ENCODE measurements at places on chromosomes 4 and X. TPM values are rescaled to one million over a fixed set of nuclear protein-coding genes. Genes with fewer than 3 reads are reported as not detected.

GRCh38 chr4:66777097-66777496 lies 768.2 kb downstream of the CENPC start:
- no peak for DNase-seq

The UNC5C gene
- total RNA-seq, result 2.2 TPM

GRCh38 chr4:53587135-53587534 lies 4.2 kb downstream of the LNX1 start:
- DNase-seq, result no peak

DNA sequence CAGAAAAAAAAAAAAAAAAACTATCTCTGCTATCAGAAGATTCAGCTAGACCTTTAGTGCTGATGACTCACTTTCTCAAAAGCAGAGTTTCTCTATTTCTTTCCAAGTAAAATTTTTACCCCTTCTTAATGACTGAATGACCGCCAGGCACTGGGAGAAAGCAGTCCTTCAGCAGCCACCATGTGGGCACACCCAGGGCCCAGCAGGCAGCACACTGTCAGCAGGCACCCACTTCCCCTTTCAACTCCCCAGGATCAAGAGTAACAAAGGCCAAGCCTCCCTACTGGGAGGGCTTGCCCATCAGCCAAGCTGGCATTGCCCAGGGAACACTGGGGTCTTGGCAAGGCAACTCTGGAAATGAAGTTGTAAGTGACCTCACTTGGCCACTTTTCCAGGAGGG lies 201.9 kb upstream of the MAMLD1 start:
- no peak for DNase-seq

DNA sequence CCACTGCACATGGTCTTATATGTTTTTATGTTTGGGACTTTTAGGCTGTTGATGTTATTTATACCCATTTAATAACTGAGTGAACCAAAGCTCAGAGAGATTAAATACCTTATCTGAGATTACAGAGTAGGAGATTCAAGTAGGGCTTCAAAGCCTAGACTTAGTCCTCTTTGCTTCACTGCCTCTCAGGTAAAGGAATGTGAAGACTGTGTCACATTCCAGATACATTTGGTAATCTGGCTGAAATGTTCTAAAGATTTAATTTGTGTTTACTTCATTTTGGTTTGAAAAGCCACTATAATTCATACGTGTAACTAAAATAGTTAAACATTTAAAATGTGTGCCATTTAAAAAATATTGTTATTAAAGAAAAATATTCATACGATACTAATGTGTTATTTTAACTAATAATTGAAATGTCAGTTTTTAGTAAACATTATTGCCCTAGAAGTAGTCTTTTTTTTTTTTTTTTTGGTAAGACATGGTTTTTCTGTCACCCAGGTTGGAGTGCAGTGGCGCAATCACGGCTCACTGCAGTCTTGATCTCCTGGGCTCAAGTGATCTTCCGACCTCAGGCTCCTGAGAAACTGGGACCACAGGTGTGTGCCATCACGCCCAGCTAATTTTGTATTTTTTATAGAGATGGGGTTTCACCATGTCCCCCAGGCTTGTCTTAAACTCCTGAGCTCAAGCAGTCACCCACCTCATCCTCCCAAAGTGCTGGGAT lies 54.3 kb downstream of the WWC2 start:
- DNase-seq, result no peak

The STOX2 gene
- total RNA-seq, result 1.1 TPM

DNA sequence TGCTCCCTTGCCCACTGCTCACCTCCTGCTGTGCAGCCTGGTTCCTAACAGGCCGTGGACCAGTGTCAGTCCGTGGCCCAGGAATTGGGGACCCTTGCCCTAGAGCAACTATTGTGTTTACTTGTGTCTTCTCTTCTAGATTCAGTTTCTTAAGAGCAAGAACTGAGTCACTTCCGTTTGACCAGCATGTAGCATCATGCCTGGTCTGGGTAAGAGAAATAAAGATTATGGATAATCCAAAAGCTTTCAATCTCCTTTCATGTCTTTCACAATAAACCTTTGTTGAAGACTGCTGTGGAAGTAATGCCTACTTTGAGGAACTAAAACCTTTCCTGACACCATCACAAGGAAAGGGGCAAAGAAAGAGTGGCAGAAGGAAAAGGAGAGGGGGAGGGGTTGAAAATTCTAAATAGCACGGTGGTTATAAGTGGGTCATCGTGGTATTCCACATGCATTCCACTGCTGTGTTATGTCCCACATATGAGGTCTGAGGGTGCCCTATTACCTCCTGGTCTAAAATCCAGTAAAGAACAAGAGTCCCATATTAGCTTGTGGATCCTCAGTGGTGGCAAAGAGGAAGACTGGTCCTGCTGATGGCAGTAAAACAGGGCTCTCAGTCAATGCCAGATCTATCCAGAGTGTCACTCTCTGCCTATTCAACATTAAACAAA lies 133.4 kb downstream of the RASL11B start:
- DNase-seq, result no peak

DNA sequence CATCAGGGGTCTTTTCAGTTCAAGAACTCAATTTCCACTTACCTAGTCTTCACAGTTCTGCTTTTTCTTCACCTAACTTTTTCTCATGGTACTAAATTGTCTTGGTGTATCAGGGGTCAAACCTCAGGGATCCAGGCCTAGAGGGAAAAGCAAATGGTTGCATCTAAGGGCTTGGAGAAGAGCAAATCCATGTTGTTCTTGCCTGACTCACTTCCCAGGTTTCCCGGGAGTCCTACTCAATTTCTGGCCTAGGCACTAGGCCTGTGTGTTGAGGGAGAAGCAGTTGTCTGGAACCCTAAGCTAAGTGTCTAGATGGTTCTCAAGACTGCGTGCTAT lies 191.9 kb upstream of the STK26 start:
- no peak for DNase-seq

The CCKAR gene
- total RNA-seq, result 3.1 TPM

GRCh38 chr4:36824682-36825081 lies 419.9 kb upstream of the NWD2 start:
- DNase-seq, result no peak

- peak; percentile 46 for DNase-seq
Measured at GRCh38 chr4:37976991-37977470, 16.8 kb downstream of the PTTG2 start.

GRCh38 chr4:28600958-28601357 lies 1740.3 kb downstream of the STIM2 start:
- no peak for DNase-seq

DNA sequence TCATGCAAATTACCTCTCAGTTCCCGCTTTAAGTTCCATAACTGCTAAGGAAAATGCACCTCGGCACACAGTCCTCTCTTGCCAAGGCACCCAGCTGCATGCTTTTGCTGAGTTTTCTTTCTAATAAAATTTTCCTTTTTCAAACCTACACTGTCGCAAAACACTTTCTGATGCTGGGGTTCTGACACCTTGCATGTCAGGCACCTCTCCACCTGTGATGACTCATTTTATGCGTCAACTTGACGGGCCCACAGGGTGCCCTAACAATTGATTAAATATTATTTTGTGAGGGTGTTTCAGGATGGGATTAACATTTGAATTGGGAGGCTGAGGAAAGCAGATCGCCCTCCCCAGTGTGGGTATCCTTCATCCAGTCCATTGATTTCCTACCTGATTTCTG lies 291.0 kb upstream of the STS start:
- no peak for DNase-seq

The MSX1 gene
- total RNA-seq, result 4.3 TPM

The ZXDA gene
- total RNA-seq, result 5.2 TPM

DNA sequence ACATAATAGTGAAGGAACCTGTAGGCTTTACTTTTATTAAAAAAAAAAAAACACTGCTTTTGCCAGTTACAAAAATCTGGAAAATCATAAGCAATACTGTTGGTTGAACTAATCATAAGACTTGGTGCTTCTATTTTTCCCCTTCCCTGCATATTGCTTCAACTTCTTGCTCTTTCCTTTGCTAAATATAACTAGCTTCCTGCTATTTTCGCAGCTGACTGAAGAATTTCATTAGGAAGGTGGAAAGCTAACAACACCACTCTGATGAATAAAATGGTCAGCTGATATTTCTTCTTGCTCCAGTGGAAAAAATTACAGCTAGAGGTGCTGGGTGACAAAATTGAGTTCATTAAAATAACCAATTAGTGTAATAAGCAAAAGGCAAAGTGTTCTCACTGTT lies 39.3 kb downstream of the MEPE start:
- DNase-seq, result no peak

DNA sequence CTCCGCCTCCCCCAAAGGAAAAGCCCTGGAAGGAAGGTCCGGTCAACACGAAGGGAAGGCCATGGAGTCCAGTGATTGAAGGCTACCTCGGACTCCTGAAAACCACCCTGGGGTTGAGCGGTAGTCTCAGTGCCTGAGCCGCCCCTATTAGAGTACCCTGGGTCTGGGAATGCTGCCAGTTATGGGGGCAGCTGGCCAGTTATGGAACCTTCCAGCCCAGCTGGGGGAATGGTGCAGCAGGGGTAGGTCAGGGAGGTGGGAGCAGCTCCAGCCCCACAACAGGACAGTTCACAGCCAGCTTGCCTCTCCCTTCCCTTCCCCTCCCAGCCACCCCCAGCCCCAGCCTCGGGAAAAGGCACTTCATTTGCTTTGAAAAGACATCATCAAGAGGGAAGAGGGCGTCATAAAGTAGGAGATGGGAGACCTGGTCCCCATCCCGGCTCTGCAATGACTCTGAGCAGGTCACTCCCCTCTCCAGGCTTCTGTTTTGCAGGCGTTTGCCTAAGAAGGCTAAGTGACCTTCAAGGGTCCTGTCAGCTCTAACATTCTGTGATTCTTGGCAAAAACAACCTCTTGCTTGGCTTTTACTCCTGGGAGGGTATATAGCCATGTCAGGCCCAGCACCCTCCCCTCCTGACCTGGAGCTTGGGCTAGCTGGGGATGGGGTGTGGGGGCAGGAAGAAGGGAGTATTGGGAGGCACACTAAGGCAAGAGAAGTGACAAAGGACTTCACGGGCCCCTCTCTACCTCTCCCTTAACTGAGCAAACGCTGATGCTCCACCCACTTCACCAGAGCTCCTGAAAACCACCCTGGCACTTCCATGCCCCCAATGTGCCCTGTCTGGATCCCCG lies 8.0 kb downstream of the APLN start:
- DNase-seq, result no peak

The CABS1 gene
- not detected for total RNA-seq

- no peak for DNase-seq
Measured at GRCh38 chr4:181799561-181800069, 443.6 kb upstream of the TENM3 start.

GRCh38 chrX:13452283-13452682 lies 117.1 kb upstream of the EGFL6 start:
- no peak for DNase-seq

- DNase-seq, result no peak
Measured at GRCh38 chrX:132671229-132671641, 182.4 kb upstream of the MBNL3 start.

DNA sequence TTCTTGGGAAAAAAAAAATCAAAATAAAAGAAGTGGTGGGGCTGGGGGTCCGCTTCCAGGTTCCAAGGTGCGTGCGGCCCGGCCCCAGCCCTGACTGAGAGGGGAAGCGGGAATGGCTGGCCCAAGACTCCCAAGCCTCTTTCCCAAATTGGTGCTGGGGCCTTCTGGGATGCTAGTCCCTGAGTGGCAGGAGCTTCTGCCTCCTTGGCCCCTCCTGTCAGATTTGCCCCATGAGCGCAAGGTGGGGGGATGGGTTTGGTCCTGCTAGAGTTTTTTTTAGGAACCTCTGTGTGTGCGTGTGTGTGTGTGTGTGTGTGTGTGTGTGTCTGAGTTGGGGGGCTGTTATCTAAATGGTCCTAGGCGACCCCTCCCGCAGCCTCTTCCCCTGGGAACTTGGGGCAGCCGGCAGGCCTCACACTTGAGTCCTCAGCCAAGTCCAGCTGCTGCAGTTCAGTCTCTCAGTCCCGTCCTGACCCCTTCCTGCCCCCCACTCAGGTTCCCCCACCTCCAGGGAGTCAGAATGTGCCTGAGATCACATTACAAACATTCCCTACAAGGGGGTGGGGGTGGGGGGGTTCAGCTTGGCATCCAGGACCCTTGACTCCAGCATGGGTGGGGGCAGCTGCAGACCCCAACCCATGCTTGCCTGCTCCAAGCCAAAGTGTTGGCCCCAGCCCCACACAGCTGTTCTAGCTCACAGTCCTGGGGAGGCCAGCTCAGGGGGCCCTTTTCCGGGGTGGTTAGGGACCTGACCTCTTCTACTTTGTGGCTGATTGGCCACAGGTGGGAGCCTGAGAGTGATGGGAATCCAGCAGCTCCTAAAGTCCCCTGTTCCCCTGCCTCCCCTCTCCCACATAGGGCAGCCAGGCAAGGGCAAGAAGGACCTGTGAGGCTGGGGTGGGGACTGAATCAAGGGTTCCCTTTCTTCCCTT lies 4.0 kb downstream of the EFNB1 start:
- no peak for DNase-seq

DNA sequence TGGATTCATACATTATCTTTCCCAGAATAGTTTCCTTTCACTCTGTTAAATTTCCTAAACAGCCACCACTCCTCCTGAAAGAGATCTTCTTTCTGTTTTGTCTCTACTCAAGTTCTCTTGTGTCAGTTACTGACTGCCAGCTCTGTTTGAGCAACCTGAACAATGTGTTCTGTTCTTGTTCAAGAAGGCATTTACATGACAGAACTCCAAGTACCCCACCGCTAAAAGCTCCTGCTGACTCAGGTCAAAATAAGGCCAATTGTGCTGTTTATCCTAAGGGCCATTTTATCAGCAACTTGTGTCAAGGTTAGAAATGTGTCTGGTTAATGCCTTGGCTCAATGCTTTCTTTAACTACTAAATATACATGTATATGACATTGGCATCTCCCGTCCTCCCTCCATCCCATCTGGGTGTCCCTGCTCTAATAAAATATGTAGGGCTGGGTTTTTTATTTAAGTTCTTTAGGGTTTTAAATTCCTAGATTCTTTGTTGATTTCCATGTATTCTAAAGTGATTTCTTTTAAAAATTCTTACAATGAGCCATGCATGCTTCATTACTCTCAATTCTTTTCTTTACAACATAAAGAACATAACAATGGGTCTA lies 144.3 kb upstream of the PAQR3 start:
- DNase-seq, result no peak

- DNase-seq, result peak; percentile 98
Measured at GRCh38 chr4:150176547-150176946, 98.3 kb downstream of the DCLK2 start.

The SULT1B1 gene
- total RNA-seq, result 1.3 TPM

The POLA1 gene
- 9.2 TPM for total RNA-seq

DNA sequence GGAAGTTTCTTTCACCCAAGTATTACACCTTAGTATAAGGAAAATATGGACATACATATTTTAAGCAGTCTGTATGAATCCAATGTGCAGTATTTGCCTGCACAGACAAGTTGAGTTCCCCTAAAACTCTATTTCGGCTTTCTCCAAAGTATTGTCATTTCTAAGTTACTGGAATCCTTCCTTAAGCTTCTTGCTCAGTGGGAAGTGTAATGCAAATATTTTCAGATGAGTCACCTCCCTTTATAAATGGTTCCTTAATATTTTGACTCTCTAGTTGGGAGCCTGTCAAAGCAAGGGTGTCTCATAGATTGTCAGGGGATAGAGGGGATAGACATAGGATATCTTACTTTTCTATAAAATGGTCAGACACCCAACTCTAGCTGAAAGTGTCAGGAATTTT lies 178.6 kb downstream of the NAA11 start:
- DNase-seq, result no peak

DNA sequence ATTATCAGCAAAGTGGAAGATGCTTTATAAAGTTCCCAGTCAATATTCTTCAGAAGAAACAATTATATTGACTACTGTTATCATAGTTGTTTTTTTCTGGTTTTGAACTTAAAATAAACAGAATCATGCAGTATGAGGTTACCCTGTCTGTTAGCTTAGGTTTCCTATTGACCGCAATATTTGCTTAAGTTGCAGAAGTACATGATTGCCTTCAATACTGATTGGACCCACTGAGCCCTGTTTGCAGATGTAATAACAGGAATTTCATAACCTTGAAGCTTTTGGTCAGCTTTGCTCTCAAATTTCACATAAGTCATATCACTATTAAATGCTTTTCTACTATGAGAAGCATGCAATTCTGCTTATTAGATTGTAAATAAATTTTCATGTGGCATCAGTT lies 229.1 kb upstream of the FSTL5 start:
- no peak for DNase-seq

Measured in fibroblast of the aortic adventitia (primary cell).